ENCODE measurements at places on chromosomes 1 and 21.

DNA sequence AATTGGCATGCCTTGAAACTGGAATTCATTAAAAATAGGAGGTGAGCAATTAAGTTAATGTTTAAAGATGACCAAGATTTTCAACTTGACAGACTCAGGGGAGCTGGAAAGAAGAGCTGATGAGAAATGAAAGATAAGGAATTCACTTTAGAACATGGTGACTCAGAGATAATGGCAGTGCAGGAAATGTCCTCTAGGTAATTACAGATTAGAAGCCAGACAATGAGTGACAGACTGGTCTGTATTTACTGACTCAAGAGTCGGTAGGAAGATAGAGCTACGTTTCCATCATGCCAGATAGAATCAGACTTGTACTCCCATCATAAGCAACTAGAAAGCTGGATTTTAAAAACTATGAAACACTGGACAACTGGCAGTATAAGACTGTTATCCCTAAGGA, 151.6 kb downstream of the AJAP1 start:
- no peak for DNase-seq

- DNase-seq: no peak
These were observed 650.9 kb upstream of the ADGRL2 start for GRCh38 chr1:81149649-81150325.

- DNase-seq: no peak
These were observed 27.6 kb upstream of the SDHB start for GRCh38 chr1:17081439-17081838.

DNA sequence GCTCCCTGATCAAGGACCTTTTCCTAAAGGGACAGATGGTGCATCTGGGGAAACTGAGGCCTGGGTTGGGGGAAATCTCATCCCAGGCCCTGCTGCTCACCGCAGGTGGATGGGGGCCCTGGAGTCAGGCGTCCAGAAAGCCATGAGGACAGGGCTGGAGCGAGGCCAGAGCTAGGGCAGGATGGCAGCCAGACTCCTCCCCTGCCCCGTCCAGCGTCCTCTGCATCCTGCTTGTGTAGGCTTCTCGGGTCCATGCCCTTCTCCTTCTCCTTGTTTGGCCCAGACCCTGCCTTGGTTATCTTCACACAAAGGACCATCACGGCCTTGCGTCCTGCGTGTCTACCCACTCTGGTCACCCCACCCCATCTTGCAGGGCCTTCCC, 43.0 kb downstream of the TRIM11 start:
- no peak for DNase-seq

DNA sequence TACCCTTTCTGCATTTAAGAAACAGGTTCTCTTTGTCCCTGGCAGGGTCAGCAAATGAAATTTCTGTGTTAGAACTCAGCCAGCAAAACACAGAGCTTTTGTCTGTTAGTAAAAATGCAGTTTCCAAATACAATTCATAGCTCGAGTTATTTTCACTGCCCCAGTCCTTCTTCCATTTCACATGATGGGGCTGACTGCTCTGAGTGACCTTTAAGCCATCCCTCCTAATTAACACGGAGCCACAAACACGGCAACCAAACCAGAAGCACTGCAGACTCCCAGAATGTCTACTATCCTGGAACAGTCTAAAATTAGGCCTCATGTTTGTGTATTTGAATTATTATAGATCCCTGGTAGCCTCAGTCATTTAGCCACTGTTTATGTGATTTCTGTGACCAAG, 99.1 kb upstream of the RGS4 start:
- DNase-seq: no peak

DNA sequence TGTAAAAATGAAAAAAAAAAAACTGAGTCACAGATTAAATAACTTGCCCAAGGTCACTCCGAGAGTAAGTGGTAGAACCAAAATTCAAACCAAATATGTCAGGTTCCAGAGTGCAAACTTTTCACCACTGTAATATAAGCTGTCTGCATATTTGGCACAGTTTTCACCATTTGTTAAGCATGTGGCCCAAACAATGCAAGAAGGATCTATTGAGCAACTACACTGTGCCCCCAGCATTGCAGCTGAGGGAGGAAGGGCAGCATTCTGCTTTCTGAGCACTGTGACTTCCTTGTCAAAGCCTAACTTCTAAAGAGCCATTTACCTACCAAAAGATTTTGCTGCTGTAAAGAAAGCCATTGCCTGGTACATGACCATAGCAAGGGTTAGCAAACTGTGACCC, 133.4 kb downstream of the SYT2 start:
- no peak for DNase-seq

DNA sequence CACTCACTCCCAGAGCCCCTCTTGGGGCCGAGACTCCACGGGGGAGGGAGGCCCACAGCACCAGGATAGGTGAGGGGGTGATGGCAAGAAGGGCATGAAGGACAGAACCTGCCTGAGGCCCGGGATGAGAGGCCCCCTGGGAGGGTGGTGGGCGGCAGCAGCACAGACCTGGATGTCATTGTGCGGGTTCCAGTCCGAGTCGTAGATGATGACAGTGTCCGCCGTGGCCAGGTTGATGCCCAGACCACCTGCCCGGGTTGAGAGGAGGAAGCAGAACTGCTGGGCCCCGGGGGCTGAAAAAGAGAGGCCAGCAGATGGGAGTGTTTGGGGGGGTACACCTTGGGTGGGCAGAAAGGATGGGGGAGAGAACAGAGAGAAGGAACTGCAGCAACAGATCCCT, 50.1 kb downstream of the CHD5 start:
- DNase-seq: no peak

DNA sequence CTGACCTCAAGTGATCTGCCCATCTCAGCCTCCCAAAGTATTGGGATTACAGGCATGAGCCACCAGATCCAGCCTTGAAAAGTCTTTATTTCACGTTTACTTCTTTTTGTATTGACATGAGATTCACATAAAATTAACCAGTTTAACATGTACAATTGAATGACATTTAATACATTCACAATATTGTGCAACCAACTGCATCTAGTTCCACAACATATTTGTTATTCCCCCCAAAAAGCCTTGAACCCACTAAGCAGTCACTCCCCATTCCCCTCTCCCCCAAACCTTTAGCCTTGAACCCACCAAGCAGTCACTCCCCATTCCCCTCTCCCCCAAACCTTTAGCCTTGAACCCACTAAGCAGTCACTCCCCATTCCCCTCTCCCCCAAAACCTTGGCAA, 62.0 kb downstream of the ACBD6 start:
- DNase-seq: no peak

DNA sequence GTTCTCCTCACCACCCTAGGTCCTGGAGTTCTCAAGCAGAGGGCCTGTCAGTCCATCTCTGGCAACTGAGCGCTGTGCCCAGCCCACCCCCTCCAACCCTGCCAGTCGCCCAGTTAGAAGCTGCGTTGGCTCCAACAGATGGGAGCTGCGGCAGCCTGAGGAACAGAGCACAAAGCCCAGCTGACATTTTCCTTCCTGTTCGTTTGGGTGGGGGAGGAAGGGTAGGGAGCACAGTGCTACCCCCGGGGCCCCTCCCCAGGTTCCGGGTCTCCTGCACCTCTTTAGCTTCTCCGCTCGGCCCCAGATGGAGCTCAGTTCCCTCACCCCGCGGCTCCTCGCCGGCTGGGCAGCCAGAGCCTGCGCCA, 1.4 kb downstream of the LRRN2 start:
- DNase-seq: no peak

GRCh38 chr1:84889437-84889836, 3.6 kb downstream of the LPAR3 start:
- no peak for DNase-seq

GRCh38 chr1:150661156-150661555, 31.7 kb upstream of the ENSA start:
- DNase-seq: no peak

- DNase-seq: no peak
These were observed 285.8 kb upstream of the NEGR1 start for GRCh38 chr1:72568113-72568512.

DNA sequence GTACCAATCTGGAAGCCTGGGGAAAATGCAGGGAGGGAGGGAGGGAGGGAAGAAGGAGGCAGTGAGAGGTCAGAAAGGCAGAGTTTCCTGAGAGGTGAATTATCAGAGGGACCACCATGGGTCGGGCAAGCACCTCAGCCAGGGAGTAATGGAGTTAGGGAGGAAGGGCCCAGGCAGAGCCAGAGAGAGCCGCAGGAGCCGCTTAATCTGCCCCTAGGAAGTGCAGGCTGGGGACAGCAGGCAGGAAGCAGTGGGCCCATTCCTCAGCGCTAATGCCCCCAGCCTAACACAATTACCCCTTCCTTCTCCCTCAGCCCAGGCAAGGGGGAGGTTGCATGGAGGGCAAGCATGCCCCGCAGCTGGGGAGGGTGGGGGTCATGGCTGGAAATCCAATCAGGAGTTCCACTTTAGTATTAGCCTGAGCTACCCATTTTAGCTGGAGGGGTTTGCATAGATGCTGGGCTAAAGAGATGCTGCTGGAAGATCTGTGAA, 109.0 kb downstream of the TMEM53 start:
- no peak for DNase-seq

DNA sequence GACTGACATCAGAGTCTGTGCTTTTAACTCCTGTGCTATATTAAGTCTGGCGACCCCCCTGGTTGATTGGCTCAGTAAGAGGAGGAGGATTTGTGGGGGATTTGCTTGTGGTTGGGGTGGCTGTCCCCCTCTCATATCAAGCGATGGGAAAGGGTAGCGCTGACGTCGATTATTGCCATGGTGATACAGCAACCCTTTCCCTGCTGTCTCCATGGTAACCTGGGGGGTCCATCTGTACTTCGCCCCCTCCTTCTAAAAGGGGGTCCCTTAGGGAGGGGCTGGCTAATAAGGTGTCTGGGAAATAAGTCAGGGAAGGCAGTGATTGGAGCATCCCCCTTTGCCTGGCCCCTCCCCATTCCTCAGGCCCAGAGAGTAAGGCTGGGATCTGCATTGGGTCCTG, 4.7 kb downstream of the FAM229A start:
- no peak for DNase-seq

DNA sequence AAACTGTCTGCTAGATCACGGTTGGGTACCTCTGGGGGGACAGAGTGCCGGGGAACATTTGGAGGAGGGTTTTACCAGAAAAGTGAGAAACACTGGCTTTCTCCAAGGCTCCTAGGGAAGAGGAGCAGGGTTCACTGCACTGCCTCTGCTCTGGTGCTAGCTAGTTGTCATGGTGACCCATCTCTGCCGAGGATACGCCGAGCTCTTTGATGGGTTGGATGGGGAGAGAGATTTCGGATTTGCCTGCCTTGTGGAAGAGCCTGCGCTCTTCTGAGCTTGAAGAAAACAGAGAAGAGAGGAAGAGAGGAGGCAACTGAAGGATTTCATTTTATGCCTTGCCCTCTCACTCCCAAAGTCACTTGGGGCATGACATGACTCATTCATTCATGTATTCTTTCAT, 92.1 kb downstream of the NAV1 start:
- DNase-seq: no peak

DNA sequence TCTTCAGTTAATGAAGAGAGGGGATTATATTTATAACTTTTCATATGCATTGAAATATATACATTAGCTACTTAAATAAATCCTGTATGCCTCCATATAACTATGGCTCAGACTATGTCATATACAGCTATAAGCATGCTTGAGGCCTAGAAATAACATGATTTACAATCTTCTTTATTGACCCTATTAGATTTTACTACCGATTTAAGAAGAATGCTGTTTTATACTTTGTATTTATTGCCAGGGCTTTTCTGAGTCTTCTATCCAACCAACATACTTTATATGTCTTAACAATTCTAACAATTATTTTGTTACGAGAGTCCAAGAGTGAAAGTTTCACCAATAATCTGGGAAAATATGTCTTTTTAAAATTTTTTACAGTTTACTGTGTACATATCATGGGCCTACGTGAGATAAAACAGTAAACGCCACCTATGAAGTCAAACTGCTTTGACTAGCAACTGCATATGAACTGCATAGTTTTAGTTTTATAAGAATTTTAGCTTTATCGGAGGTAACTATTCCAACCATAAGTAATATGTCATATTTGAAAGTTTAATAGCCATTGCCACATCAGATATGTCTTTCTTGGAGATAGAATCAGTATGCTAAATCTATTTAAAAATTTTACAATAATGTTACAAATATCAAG, 861.0 kb downstream of the USP25 start:
- DNase-seq: no peak

DNA sequence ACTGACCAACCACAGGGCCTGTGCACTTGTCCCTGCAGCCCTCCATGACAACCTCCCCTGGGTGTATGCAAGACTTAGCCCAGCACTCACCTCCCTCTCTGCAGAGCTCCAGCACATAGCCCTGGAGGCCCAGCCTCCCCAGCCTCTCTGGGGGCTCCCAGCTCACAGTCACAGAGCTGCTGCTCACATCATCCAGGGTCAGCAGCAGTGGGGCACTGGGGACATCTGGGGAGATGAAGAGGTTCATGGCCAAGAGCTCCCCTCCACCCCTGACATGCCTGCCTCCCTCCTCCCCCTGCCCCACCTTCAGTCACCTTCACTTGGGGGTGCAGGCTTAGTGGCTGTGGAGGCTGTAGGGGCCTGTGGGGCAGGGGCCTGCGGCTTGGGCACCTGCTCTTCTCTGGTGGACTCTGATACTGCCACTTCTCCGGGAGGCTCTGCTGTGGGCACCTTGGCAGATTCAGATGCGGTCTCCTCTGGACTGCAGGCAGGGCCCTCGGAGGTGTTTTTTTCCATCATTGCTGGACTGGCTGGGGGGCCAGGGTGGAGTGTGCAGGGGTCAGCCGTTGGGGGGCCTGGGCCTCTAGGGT, at the start of gene MYBPH:
TSS of gene MYBPH (minus strand) at position 590 of the 590 bp plus-strand sequence. CDS start at position 519, 71 bp downstream.
- DNase-seq: no peak

DNA sequence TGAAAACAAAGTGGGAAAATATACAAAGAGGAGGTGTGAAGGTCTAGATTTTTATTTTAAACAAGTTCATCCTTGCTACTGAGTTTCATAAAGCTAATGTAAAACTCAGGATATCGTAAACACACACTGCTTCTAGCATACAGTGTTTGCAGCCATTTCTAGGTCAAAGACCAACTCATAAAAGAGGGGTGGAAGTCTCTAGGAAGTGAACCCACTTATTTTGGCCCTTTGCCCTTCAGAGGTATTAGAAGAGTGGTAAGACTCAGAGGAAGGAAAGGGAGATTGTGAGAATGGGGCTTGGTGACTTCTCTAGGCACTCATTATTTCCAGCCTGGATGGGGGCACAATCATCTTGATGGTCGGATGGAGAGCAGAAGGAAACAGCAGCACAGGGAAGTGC, 91.2 kb downstream of the TNFSF18 start:
- DNase-seq: no peak

DNA sequence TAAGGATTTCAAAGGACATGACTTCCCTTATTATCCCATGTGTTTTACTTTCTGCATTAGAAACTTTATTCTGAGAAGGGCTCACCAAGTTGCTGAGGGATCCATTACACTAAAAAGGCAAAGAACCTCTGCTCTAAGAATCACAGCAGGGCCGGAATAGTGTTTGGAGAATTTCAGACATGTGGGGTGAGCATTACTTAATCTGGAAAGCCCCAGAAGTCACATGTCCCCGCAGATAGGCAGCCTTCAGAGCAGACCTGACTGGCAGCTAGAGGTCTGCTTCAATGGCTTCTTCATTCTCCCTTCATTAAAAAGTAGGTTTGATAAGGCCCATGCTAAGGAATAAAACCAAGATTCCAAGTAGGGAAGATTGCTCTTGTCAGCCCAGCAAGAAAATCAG, 52.6 kb upstream of the RBM15 start:
- DNase-seq: no peak
